ENCODE measurements at places on chromosomes 16 and 17.

- DNase-seq, result no peak
These were observed 12.9 kb upstream of the PVALEF start for GRCh38 chr17:81152288-81152828.

GRCh38 chr17:76265624-76266243 is 586 bp downstream of the UBALD2 start:
- peak; percentile 54 for DNase-seq

- DNase-seq, result no peak
These were observed 27.7 kb downstream of the TBCD start for GRCh38 chr17:82779541-82779940.

- DNase-seq, result no peak
These were observed 147.8 kb downstream of the PRKCA start for GRCh38 chr17:66450008-66450851.

DNA sequence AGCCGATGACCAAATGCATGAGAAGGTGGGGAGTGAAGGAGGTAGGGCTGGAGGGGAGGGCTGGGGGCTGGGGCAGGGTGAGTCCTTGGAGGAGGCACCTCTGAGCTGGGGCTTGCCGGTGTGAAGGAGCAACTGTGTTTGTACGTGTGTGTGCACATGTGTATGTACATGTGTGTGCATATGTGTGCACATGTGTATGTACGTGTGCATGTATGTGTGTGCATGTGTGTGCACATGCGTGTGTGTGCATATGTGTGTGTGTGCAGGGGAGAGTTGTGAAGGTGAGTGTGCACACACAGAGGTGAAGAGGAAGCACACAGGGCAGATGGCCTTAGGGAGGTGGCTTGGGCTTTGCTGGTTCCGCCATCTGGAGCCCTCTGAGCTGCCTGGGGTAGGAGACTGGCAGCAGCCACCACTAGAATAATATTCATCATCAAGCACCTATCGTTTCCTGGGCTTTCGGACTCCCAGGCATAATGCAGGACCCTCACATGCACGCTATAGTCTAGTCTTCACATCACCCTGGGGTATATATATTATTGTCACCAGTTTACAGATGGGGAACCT is 120.9 kb upstream of the CDC42EP4 start:
- no peak for DNase-seq

- DNase-seq, result no peak
These were observed 16.3 kb upstream of the BCAR1 start for GRCh38 chr16:75267631-75268264.

DNA sequence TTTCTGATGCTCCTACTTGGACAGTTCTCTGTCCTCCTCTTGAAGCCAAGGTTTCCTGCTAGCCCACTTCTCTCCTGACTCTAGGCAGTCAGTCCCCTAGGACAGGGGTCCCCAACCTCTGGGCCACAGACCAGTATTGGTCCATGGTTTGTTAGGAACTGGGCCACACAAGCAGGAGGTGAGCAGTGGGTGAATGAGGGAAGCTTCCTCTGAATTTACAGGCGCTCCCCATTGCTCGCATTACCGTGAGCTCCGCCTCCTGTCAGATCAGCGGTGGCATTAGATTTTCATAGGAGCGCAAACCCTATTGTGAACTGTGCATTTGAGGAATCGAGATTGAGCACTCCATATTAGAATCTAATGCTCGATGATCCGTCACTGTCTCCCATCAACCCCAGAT is 55.7 kb downstream of the GNA13 start:
- no peak for DNase-seq

DNA sequence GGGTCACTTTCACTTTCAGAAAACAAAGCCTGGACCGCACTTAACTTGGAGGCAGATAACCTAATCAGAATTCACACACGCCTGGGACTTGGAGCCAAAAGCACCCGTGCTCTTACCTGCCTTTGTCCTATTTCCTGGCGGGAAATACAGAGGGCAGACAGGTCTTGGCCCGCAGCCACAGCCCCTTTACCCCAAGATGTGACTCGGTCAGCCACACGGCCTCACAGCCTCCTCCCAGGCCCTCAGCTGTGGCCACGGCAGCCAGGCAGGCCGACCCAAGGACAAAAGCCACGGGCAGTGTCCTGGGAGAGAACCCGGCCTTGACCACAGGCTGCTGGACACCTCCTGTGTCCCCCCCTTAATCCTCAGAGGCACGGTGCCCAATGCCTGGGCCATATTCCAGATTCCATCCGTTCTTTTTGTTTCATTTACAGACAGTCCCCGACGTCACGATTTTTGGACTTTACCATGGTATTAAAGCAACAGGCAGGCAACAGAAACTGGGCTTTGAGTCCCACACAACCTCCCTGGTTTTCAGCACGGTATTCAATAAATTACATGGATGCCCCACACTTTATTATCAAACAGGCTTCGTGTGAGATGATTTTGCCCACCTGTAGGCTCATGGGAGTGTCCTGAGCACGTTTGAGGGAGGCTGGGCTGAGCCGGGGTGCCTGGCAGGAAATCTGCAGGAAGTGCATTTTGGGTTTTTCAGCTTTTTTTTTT is 30.1 kb upstream of the GAA start:
- DNase-seq, result no peak

DNA sequence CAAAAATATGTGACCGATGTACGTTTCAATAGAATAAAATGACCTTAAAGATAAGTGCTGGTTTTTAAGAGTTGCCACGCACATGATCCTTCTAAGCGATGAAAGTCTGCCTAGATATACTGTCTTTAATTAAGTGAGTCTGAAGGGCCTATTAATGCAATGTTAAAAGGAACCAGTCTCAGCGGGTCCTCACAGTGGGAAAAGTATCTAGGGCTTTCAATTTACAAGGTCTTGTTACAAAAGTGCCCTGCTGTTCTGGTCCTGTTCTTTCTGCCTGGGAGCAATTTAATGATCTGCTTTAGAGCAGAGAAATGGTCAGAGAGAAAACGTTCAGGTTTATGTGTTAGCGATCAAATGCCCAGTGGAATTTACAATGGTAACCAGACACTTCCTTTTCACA is 864.0 kb downstream of the KCNJ2 start:
- DNase-seq, result no peak

GRCh38 chr16:13542284-13542683 is 377.7 kb upstream of the ERCC4 start:
- no peak for DNase-seq

DNA sequence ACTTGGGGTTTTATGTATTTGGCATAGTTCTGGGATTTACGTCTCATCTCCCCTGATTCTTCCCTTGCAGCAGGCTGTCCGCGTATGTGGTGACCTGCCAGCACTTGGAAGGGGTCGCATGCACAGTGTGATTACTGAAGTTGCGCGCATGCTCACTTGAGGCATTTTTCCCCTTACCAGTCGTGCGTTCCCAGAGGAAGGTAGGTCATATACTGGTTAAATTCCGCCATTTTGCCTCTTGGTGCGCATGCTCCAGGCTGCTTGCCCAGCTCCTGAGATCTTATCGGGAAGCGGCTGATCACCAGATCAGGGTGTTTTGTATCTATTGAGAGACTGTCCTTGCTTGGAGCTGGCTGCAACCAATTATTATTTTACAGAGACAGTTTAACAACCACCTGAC is 56.5 kb upstream of the TEX2 start:
- no peak for DNase-seq

- DNase-seq, result no peak
These were observed 88.6 kb downstream of the CACNG3 start for GRCh38 chr16:24344784-24345183.

DNA sequence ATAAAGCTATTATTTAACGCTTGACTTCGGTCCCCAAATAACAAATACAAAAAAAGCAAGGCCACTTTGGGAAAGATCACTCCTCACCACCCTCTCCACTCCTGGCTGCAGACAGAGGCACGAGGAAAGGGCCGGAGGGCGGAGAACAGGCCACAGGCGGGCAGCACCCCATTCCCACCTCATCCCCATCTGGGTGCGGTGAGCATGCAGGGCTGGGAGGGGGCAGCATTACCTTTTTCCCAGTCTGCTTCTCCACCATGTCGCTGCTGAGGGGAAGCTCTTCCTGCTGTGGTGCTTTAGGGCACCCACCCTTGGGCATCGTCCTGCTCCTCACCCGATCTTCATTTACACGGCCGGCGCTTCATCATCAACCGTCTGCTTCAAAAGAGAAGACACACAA is 99.2 kb downstream of the ZNF778 start:
- no peak for DNase-seq

DNA sequence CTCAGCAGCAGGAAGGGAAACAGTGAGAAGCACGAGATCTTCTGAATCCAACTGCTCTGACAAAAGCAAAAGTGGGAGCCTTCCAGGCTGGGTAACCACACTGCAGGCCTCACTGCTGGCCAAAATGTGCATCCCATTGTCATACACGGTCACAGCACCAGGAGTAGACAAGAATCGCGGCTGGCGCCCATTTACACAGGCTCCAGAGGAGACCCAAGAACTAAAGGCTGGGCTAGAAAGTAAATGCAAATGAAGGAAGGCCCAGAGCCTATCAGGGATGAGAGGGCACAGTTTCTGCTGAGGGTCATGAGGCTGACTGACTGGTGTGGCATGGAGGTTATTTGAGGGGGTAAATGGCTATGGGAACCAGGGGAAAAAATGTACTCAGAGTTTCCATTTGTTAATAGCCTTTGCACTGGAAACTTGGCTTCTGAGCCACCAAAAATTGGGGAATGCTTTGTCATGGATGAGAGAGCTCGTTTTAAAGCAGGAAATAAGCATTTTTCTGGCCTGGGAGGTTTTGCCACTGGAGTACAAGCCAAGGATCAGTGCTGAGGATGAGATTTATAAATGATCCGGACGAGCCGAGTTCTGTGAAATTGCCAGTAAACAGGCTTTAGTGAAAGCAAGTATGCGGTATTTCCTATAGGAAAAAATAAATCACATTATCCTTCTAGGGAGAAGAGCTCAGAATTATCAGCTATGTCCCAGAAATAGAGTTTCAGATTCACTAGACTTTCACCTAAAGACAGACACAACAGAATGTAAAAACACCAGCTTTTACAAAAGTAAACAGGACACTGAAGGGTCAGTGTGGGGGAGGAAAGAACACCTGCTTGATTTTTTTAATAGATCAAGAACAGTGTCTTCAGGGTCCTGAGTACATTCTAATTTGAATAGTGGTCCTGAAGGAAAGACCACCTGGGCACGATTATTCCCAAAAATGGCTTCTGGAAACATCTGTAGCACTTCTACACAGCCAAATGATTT is 66.9 kb upstream of the GSG1L start:
- DNase-seq, result no peak

- DNase-seq, result no peak
These were observed 658 bp downstream of the RAB5C start for GRCh38 chr17:42153919-42154742.

DNA sequence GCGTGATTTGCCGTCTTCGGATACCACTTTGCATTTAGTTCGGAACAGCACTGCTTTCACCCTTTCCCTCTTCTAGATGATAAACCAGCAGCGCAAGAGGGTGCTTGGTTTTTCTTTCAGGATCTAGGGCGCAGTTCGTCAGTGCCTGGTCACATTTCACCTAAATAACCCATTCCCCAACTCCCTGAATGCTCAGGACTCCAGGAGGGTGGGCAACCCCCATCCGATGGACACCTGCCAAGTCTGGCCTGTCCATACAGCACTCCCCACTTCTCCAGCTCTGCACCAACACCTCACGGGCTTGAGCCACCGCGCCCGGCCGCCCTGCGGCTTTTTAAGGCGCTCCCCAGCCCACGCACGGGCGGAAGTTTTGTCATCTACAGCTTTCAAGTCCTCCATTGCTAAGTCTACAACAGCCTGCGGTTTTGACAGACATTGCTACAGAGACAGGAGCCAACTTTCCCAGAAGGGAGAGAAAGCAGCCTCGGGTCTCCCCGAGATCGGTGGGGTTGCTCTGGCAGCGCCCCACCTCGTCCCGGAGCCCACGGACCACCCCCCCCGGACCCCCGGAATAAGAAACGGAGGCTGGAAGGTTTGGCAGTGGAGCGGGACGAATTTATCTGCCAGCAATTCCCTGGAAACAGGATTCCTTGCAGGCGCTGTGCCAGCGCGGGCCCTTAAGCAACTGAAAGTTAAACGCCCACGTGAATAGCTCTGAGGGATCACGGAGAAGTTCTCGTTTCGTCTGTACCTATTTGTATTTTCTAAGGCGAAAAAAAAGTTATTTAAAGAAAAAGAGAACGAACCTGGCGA is 38.6 kb upstream of the SLFN13 start:
- peak; percentile 82 for DNase-seq

DNA sequence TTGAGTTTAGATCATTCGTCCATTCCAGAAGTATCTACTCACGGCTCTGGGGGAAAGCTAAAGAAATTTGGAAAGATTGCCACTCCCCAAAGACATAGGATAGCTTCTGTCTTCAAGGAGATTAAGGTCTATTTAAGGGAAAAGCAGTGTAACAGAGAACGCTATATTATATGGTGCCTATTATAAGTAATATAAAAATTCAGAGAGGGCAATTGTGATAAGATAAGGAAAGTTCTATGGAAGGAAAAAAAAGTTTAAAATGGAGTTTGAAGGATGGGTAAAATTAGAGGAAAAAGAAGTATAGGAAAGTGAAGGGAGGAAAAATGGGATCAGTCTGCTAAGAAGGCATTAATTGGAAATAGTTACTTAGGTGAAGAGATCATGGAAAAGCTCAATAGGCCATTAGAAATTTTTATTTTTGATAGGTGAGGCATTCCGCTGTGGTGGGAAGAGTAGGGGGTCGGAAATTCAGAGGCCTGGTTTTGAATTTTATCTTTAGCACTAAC is 690 bp upstream of the CDC27 start:
- DNase-seq, result no peak

GRCh38 chr17:68035131-68035522 is 408 bp upstream of the KPNA2 start:
- DNase-seq, result peak; percentile 90

DNA sequence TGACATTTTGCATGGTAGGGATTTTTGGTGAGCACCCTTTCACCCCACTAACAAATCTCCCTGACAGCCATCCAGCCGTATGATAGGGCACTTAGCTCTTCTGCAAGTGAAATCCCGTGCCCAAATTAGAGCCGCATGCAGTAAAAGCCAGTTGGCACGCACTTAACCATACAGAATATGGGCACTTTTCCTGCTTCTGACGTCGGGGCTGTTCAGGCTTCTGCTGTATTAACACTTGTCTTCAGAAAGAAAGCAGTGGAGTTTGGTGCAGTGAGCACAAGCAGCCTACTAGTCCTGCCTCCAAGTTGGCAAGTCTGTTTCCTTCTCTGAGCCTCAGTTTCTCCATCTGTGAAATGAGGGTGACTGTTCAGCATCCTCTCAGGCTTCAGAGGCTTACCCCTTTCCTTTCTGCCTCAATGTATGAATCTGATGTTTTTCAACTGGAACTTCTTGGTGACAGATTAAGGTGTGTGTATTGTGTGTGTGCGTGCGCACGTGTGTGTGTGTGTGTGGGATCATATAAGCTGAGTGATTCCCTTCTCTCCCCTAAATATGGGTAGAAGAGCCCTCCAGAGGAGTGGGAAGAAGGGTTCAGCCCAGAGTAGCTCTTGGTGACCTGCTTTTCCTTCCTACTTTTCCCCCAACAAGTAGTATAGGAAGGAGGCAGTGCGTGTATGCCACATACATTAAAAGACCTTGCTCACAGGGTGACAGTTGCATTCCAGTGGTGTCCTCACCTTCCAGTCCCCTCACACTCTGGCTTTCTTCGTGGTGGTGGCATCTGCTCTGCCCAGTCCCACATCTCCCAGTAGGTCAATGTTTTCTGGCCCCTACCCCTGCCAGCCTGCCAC is 19.0 kb downstream of the IGF2BP1 start:
- DNase-seq, result no peak

- DNase-seq, result no peak
These were observed 80.9 kb upstream of the ZNF423 start for GRCh38 chr16:49936791-49937190.
